ENCODE measurements at places on chromosomes 12 and 14.

- no peak for DNase-seq
Measured at GRCh38 chr14:96965885-96966595, 168.9 kb downstream of the VRK1 start.

- DNase-seq, result no peak
Measured at GRCh38 chr12:64580681-64581080, 29.6 kb upstream of the RASSF3 start.

DNA sequence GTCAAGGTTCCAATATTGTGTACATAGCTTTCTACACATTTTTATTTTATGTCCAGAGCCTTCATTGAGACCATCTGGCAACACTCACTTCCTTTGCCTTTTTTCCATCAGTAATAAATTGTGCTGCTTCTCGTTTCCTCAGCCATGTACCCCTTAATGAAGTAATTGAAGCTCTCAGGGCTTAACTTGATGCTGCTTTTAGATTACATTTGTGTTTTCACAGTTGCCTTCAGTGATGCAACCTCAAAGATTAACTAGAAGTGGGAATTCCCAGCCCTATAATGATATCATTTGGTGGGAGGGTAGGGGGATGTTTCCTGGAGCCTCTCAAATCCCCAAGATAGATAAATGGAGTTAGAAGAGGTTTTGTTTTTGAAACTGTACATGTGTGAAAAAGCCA is 80.2 kb upstream of the KRR1 start:
- peak; percentile 38 for DNase-seq

GRCh38 chr12:13154831-13155230 is 41.7 kb upstream of the EMP1 start:
- no peak for DNase-seq

DNA sequence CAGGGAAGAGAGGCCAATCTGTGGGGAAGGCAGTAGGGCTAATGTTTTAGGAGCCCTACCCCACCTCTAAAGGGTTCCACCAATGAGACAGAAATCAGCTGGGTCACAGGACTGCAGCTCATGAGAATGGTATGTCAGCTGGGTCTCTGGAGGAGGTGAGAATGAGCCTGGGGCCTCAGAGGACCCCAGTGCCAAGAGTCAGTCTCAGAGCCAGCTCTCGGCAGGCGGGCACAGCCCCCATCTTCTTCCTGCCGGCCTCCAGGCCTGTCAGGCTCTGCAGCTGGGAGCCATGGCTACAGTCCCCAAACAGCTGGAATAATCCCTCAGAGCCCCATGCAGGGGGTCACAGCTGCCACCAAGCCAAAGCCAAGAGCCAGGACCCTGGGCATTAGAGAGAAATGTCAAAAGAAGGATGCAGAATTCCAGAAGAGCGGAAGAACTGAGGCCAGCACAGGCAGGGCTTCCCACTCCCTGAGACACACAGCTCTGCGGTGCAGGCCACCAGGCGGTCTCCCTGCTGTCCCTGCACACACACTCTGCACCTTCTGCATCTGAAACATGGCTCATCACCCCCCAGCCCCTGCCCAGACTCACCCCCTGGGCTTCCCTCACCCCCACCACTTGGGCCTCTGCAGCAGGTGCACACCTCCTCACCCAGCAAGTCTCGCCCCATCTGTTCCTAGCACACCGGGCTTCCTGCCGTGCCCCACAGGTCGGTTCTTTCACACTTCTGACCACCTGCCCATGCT is 26.0 kb downstream of the ITPK1 start:
- peak; percentile 17 for DNase-seq

DNA sequence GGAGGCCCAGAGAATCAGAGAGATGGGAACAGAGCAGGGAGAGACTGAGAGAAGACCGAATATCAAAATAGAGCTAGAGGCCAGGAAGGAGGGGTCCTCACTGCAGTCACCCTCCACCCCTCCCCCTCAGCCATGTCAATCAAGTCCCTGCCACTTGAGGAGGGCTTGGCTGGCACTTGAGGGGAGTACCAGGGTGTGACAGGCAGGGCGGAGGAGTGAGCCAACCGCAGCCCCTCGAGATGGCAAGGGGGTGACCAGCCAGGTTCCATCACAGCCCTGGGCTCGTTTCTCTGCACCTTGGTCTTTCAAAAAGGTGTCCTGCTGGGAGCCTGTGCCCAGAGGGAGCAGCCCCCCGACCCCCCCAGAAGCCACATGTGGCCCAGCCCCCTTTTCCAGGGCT is 4.2 kb downstream of the AQP5 start:
- DNase-seq, result no peak

- no peak for DNase-seq
Measured at GRCh38 chr14:96987086-96987474, 189.9 kb downstream of the VRK1 start.

GRCh38 chr12:63958876-63959580 is 114.5 kb downstream of the SRGAP1 start:
- no peak for DNase-seq

Measured in fibroblast of skin of abdomen (primary cell).